ENCODE measurements at places on chromosomes 1 and 21. TPM values are rescaled to one million over a fixed set of nuclear protein-coding genes. Genes with fewer than 3 reads are reported as not detected.

EPHA10 gene
- not detected for total RNA-seq

NES gene
- total RNA-seq = 44.5 TPM

OR10Z1 gene
- not detected for total RNA-seq

KPRP gene
- total RNA-seq = not detected

CR1L gene
- total RNA-seq = not detected

LRRN2 gene
- not detected for total RNA-seq

MORC3 gene
- total RNA-seq = 19.5 TPM

MAP1LC3C gene
- total RNA-seq = 0.09 TPM

TATDN3 gene
- 9.2 TPM for total RNA-seq

ADAMTS1 gene
- 284 TPM for total RNA-seq

UMODL1 gene
- not detected for total RNA-seq

AMY1A gene
- not detected for total RNA-seq

ACTA1 gene
- total RNA-seq = not detected

CNR2 gene
- under 0.01 TPM for total RNA-seq

KRTAP21-2 gene
- total RNA-seq = not detected

SYDE2 gene
- total RNA-seq = 5.2 TPM

NBPF6 gene
- not detected for total RNA-seq

FAM3B gene
- total RNA-seq = not detected

FCRL6 gene
- not detected for total RNA-seq

MATN1 gene
- total RNA-seq = 0.25 TPM

RGS4 gene
- total RNA-seq = 255 TPM

GSTM5 gene
- 13.0 TPM for total RNA-seq

UTS2 gene
- not detected for total RNA-seq

CELA3A gene
- not detected for total RNA-seq

HSPA6 gene
- 0.45 TPM for total RNA-seq

SIKE1 gene
- total RNA-seq = 37.4 TPM

DVL1 gene
- 31.3 TPM for total RNA-seq

CBR3 gene
- total RNA-seq = 29.4 TPM

DIO1 gene
- not detected for total RNA-seq

SPRR1B gene
- total RNA-seq = not detected

GSTM1 gene
- total RNA-seq = 24.3 TPM

SLC30A2 gene
- not detected for total RNA-seq

SLC6A9 gene
- 25.9 TPM for total RNA-seq

RAB42 gene
- 1.6 TPM for total RNA-seq

CRYBG2 gene
- total RNA-seq = not detected

SH3GLB1 gene
- total RNA-seq = 89.5 TPM

Measured in fibroblast of the aortic adventitia (primary cell).